ENCODE measurements at places on chromosomes 3 and 15.

DNA sequence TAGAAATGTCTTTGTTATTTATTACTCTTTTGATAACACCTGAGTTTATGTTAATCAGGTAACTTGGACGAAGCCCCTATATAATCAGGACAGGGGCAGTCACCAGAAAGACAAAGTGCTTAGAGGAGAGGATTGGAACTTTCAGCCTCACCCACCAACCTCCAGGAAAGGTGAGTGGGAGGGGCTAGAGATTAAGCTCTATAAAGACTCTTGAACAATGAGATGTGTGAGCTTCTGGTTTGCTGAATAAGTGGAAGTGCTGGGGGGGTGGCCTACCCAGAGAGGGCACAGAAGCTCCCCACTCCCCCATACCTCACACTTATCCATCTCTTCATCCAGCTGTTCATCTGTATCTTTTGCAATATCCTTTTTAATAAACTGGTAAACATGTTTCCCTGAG, 73.9 kb downstream of the TTBK2 start:
- DNase-seq: no peak

GRCh38 chr3:78900426-78900825, 867.4 kb downstream of the ROBO1 start:
- no peak for DNase-seq

DNA sequence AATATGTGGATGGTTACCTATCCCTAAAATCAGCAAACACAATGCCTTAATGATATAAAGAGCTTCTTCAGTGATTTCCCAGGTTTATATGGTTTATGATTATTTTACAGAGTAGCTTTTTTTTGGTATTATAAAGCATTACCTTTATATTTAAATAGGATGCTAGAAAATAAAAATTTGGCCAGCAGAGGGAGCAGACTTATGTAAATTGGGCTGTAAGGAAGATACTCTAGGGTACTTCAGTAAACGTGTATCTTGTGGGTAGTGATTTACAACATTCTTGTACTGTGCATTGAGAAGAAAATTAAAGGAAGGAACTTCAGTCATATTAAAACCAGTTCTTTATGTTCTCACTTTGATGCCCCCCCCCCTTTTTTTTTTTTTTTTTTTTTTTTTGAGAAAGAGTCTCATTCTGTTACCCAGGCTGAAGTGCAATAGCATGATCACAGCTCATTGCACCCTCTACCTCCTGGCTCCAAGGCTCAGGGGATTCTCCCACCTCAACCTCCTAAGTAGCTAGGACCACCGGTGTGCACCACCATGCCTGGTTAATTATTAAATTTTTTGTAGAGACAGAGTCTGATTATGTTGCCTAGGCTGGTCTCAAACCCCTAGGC, 167.9 kb downstream of the BBX start:
- DNase-seq: no peak

- no peak for DNase-seq
These were observed 736.9 kb downstream of the GBE1 start for GRCh38 chr3:81024560-81024959.

- DNase-seq: no peak
These were observed 258.5 kb downstream of the PDCD6IP start for GRCh38 chr3:34056951-34057390.

- no peak for DNase-seq
These were observed 17.5 kb downstream of the MYO5C start for GRCh38 chr15:52278135-52278534.

- peak; percentile 33 for DNase-seq
These were observed 3.0 kb downstream of the SELENOT start for GRCh38 chr3:150605998-150606641.

GRCh38 chr3:111210003-111210711, 138.5 kb downstream of the NECTIN3 start:
- DNase-seq: no peak

DNA sequence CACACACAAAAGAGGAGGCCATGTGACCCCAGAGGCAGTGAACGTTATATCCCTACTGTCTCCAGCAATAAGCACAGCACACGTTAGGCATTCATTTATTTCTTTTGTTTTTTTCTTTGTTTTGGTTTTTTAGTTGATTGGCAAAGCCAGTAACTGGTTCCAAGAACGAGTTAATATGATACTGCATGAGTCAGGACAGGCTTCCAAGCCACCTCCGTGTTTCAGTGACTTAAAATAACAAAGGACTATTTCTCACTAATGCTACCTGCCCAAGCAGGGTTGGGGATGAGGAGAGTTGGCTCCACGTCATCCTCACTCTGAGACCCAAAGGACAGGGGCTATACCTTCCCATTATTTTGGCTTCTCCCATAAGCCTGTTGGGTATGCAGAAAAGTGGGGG, 130.5 kb downstream of the ST8SIA2 start:
- DNase-seq: no peak

DNA sequence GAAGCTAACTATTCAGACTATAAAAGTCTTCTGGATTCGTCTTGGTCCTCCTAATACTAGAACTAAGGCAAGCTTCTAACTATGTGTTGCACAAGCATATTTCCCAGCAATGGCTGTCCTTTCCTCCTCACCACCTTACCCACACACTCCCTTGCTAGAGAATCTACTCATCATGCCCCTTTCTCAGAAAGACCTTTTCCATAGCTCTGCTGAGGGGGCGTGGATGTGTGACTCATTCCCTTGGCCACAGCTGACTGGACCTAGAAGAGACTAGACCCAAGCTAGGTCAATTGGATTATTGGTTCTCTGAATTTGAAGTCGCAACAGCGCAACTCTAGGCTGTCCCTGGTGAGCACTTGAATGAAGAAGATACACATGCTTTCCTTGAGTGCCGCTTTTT, 47.1 kb downstream of the ERC2 start:
- DNase-seq: no peak

DNA sequence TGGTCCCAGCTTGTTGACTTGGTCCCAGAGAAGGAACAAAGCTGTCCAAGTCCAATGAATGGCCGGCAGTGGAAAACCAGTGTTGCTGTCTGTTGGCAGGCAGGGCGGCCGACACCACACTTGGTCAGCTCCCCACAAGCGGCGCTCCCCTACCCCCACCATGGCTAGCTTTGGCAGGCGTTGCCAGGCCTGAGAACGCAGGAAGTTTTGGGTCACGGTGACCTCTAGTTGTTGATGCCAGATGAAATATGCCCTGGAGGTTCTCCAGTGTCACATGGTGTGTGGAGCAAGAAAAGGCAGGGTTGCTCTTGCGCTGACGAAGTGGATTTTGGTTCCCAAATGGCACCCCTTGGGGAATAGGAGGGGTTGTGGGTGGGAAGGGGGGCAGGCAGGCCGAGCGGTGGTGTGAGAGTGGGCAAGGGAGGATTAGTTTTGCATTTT, 72.7 kb upstream of the TPRG1 start:
- no peak for DNase-seq

DNA sequence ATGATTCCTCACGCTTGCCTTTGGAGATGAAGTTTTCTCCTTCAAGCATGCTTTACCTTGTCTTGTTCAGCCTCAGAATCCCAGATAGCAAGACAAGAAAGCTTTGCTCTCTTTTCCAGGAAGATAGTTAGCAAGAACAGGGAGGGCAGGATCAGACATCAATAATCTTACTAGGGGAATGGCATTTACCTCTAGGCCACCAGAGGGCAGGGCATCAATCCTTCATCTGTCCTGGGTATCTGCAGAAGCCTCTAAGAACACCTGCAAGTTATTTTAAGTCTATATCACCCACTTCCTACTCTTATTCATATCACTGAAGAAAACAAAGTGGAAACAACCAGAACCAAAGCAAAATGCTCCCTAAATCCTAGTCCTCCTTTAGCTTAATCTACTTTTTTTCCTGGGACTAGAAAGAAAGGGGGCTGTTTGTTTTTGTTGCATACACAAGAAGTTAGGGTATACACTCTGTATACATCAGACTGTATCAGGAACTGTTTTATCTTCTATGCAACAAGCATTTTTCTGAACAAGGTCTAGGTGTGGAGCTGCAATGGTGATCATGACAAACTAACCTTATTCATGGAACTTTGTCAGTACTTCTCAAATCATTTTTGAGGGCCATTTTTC, 862.5 kb downstream of the CADM2 start:
- DNase-seq: no peak

DNA sequence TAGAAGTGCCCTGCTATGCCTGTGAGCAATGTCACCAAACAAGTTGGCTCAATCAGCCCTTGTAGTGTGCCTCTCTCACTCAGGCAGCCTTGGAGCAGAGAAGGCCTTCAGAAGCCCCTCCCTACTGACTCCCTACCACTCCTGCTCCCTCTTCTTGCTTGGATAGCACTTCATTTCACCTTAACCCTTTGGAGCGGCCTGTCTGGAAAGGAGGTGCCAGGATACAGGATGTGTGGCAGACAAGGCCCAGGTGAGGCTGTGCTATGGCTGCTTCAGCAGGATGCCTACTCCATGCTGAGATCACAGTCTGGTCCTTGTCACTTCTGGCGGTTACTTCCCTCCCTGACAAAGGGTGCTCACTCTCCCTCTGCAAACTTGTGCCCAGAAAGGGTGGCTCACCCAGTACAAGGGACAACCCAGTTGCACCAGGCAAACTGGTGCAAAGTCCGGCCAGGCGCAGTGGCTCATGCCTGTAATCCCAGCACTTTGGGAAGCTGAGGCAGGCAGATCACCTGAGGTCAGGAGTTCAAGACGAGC, 1.1 kb downstream of the MON1A start:
- DNase-seq: no peak

DNA sequence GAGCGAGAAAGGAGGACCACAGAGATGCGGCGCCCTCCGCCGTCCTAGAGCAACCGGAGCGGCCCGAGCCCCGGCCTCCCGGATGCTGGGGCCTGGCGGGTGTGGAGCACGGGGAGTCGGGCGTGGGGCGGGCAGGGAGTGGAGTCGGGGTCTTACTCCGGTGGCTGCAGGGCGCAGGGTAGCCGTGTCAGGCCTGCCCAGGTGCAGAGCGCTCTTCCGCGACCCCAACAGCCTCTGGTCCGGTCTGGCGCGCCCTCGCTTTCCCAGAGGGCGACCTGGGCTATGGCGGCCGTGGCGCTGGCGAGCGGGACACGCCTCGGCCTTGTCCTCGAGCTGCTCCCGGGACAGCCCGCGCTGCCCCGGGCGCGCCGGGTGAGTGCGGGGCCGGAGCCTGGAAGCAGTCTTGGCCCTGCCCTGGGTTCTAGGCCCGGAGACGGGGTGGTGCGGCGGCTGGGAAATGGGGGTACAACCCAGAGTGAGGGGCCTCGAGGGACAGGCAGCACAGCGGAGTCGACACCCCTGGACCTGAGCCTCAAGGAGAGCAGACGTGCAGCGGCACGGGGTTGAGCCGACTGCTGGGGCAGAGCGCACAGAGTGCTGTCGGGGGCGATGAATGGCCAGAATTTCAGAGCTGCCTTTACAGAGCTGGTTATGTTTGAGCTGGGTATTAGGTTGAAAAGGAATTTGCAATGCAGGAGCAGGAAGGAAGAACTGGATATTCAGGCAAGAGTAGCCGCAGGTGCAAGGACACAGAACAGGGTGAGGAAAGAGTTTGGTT, at the start of gene ZNF662:
TSS of gene ZNF662 (plus strand) at position 73 of the 778 bp plus-strand sequence. CDS start 1,973 bp downstream, outside the sequence.
- no peak for DNase-seq

GRCh38 chr15:86103825-86104224, 24.2 kb downstream of the AGBL1 start:
- DNase-seq: no peak

DNA sequence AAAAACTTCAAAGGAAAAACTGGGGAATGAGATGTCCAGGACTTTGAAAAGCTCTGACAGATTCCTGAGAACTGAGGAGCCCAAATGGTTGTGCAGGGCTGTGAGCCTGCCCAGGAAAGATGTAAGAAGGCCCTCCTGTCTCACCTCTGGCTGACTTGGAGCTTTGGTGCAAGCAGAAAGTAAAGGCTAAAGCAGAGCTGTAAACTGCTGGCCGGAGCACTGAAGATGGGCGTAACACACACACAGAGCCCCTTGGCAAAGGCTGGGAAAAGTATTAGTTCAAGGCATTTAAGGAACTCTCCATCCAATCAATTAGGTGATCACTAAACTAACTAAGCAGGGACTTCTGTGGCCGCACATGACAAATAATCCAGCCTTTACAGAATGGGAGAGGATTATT, 144.1 kb upstream of the HACD2 start:
- no peak for DNase-seq

- DNase-seq: no peak
These were observed 4.2 kb upstream of the RAB8B start for GRCh38 chr15:63185206-63185605.

DNA sequence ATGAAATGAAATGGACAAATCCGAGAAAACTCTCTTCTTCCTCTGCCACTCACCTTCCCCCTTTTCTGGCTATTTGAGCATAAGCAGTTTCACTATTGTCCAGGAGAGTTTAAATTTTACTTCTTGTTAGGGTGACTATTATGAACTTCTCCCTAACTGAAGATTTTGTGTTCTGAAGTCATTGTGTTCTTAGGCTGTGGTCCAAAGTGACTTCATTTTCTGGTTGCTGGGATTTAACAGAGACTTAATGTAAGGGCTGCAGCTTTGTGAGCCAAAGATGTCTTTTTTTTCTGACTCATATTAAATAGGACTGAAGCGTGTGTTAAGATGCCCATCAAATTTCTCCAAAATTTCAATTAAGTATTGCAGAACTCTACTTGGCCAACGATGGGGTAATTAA, 46.5 kb upstream of the FSTL1 start:
- DNase-seq: no peak

DNA sequence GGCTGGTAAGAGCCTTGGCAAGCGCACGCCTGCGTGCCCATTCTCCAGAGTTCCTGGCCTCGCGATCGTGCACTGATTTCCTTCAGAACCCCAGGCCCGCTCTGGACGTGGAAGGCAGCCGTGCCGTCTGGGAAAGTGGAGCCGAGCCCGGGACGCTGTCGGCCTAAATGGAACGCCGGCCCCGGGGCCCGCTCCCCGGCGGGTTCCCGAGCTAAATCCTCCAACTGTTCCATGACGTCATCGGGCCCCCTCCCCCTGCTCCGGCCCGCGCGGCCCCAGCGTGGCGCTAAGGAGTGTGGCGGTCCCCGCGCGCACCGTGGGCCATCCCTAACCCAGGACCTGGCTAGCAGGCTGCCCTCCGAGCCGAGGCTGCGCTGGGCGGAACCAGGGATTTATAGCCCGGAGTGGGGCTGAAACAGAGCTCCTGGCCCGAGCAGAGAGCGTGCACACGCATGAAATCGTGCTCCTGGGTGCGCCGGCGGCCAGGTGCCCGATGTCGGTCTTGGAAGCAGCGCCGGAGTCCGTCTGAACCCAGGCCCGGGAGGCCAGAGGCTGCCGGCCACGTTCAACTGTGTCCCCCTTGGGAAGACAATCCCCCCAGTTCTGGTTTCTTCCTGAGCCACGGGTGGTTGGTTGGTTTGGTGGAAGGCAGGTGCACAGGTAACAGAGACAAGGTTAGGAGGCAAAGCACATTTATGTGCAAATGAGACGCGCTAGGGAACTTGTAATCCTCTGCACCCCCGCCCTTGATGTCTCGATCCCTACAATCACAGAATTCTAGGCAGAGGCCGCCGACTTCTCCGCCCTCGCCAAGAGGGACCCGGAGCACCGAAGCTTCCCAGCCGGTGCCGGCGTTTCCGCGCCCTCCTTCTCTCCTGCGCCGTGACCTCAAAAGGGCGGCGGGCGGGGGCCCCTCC, 84.9 kb upstream of the ETV5 start:
- no peak for DNase-seq

DNA sequence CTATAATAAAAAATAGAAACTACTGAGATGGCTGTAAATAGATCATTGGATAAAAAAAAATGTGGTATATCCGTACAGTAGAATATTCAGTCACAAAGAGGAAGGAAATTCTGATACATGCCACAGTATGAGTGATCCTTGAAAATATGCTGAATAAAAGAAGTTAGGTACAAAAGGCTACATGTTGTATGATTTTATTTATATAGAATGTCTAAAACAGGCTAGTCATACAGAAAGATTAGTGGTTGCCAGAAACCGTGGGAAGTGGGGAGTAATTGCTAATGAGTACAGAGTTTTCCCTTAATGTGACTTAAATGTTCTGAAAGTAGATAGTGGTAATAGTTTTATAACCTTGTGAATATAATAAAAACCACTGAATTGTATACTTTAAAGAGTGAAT, 24.9 kb upstream of the FAH start:
- DNase-seq: no peak
